Left lung (tissue), 14 donors: ENCODE measurements at places on chromosomes 12 and 14.

DNA sequence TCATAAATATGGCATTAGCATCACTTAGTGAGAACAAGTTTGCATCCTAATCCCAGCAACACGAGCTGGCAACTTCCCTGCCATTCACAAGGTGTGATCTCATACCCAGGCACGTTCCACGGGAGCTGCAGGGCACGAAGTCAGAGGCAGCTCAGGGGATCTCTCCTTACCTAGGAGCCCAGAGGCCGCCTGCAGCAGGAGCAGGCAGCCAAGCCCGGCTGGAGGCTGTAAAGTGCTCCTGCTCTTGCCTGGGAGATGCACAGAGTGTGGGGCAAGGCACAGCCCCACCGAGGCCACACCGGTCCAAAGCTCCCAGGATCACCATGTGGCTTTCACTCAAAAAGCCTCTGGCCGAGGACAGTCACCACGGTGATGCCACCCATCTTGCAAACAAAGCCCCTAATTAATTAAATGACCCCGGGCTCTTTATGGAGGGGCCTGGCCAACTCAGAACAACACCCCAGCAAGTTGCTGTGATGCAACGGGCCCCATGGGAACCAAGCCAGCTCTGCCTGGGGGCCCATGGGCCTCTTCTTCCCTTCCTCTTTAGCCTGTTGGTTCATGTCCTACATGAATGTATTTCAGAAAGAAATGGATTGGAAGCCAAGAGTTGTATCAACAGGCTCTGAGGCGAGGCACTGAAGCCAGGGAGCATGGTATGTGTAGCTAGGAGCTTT lies 26.5 kb downstream of the NUAK1 start:
- no peak for DNase-seq

- no peak for DNase-seq
Observed at GRCh38 chr12:41336041-41336549, 148.0 kb downstream of the PDZRN4 start.

DNA sequence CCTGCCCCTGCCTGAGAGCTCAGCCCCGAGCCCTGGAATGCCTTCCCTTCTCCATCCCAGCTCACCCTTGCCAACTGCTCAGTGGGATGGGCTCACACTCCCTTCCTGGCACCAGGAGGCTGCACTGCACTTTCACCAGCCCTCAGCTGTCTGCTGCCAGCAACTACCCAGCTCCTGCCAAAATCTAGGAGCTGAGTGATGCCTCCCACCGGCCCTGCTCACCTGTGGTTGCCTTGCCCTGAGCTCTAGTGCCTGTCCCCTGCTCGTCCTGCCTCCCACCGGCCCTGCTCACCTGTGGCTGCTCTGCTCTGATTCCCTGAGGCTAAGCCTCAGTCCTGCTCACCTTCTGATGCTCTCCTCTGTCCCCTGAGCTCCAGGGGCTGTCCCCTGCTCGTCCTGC lies 119.8 kb downstream of the TMEM121 start:
- DNase-seq, result peak; percentile 55

DNA sequence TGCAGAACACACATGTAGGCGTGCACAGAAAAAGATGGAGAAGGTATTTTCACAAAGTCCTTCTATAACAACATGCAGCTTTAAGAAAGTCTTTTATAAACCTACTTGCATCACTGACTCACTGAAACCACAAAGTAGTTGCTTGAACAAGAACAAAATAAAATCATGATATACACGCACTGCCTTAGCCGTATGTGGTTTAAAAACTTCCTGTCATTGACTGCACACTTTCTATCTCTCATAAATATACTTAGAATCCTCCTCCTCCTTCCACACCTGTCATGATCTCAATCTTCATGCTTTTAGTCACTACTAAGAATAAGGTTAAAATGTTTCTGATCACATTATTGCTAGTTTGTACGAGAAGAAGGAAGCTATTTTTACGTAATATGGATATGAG lies 31.8 kb upstream of the RAD51AP1 start:
- no peak for DNase-seq

- no peak for DNase-seq
Observed at GRCh38 chr12:11482955-11483354, 87.6 kb upstream of the PRB2 start.
